ENCODE measurements at places on chromosomes 4 and X. TPM values are rescaled to one million over a fixed set of nuclear protein-coding genes. Genes with fewer than 3 reads are reported as not detected.

RFC1 gene
- total RNA-seq: 46.0 TPM

MAGEB1 gene
- total RNA-seq: not detected

FAT4 gene
- 17.7 TPM for total RNA-seq

SORBS2 gene
- total RNA-seq: 41.8 TPM

IBSP gene
- 0.95 TPM for total RNA-seq

- DNase-seq: no peak
- no peak overlapping the region for H3K4me3 ChIP-seq
- H3K36me3 ChIP-seq: no peaks in the 10 kb centered on the region
- H3K27me3 ChIP-seq: peaks cover 2% of the 10 kb centered on the region
Observed at GRCh38 chr4:6777636-6778281, 4.8 kb upstream of the KIAA0232 start.

- no peak for DNase-seq
- H3K36me3 ChIP-seq: no peaks in the 10 kb centered on the region
- H3K27ac ChIP-seq: no peak overlapping the region
- H3K4me1 ChIP-seq: peaks cover 3% of the 10 kb centered on the region
- peaks cover 1% of the 10 kb centered on the region for H3K27me3 ChIP-seq
- peak overlapping the region; percentile 58 for H3K4me3 ChIP-seq
Observed at GRCh38 chr4:81152839-81153713, 61.9 kb downstream of the PRKG2 start.

- no peak overlapping the region for H3K27ac ChIP-seq
- H3K36me3 ChIP-seq: no peaks in the 10 kb centered on the region
- H3K27me3 ChIP-seq: peaks cover 9% of the 10 kb centered on the region
Observed at GRCh38 chr4:41609851-41610250, 71.9 kb downstream of the LIMCH1 start.

- no peaks in the 10 kb centered on the region for H3K27me3 ChIP-seq
- no peak overlapping the region for H3K4me3 ChIP-seq
- peaks cover 18% of the 10 kb centered on the region for H3K4me1 ChIP-seq
- H3K27ac ChIP-seq: no peak overlapping the region
Observed at GRCh38 chr4:154067786-154068185, 278.9 kb upstream of the SFRP2 start.

DNA sequence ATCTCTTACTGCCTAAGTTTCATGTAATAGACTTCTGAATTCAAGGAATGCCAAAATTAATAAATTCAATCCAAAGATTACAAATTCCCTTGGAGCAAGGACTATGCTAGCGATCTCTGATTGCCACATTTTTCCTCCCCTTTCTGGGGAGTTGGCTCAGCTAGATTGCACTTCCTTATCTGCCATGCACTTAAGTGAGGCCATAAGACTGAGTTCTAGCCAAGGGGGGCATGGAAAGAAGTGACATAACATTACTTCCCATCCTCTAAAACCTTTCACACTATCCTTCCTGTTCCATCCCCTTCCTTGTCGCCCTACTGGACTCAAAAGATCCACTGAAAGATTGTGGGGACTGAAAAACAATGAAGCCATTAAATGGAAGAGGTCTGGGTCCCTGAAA lies 53.8 kb upstream of the TXK start:
- no peaks in the 10 kb centered on the region for H3K36me3 ChIP-seq
- DNase-seq: no peak
- no peak overlapping the region for H3K4me3 ChIP-seq
- H3K4me1 ChIP-seq: peaks cover 4% of the 10 kb centered on the region
- H3K27me3 ChIP-seq: peaks cover 20% of the 10 kb centered on the region

GRCh38 chr4:13912436-13912925 lies 285.0 kb upstream of the BOD1L1 start:
- no peak for DNase-seq
- no peak overlapping the region for H3K4me3 ChIP-seq
- H3K27me3 ChIP-seq: no peaks in the 10 kb centered on the region
- H3K36me3 ChIP-seq: peaks cover 1% of the 10 kb centered on the region
- no peak overlapping the region for H3K27ac ChIP-seq

DNA sequence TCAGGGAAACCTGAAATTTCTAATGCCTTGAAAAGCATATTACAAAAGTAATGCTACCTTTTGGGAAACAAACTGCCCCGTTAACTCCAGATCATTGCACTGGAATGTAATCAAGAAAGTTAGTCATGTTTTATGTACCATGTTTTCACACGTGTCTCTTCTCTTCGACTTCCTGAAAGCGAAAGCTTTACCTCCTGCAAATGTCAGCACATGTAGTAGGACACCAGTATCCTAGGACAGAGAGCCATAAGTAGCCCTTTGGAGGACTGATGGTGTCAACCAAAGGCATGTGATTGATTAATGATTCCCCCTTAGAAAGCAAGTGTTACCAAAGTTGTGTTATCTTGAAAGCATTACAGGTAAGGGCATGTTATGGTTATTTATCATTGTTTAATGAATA lies 8.8 kb upstream of the MND1 start:
- H3K4me3 ChIP-seq: no peak overlapping the region
- DNase-seq: no peak
- H3K27ac ChIP-seq: no peak overlapping the region
- peaks cover 14% of the 10 kb centered on the region for H3K36me3 ChIP-seq

DNA sequence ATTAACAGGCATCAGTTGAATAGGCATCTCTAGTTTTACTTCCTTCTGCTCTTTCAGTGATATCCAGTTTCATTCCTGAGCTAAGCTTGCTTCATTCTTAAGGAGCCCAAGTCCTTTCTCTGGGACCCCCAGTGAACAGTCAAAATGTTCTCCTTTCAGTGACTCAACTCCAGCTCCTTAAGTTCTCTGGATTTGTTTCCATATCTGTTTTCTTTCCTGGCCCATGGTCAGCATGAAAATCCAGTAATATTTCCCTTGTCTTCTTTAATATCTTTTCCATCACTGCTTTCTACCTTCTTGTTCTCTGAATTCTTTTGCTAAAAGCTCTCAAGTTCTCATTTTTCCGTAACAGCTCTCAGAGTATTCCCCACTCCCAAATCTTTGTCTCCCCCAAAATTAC lies 25.5 kb downstream of the ADGRL3 start:
- peaks cover 30% of the 10 kb centered on the region for H3K4me1 ChIP-seq
- no peaks in the 10 kb centered on the region for H3K27me3 ChIP-seq
- no peak for DNase-seq
- no peaks in the 10 kb centered on the region for H3K36me3 ChIP-seq

- no peaks in the 10 kb centered on the region for H3K27me3 ChIP-seq
- no peak overlapping the region for H3K4me3 ChIP-seq
- H3K36me3 ChIP-seq: peaks cover 56% of the 10 kb centered on the region
- peaks cover 50% of the 10 kb centered on the region for H3K4me1 ChIP-seq
Observed at GRCh38 chr4:7781366-7781765, 158.3 kb downstream of the AFAP1 start.

Data from chondrocyte (in vitro differentiated cells).